ENCODE measurements at places on chromosomes 16 and 17.

DNA sequence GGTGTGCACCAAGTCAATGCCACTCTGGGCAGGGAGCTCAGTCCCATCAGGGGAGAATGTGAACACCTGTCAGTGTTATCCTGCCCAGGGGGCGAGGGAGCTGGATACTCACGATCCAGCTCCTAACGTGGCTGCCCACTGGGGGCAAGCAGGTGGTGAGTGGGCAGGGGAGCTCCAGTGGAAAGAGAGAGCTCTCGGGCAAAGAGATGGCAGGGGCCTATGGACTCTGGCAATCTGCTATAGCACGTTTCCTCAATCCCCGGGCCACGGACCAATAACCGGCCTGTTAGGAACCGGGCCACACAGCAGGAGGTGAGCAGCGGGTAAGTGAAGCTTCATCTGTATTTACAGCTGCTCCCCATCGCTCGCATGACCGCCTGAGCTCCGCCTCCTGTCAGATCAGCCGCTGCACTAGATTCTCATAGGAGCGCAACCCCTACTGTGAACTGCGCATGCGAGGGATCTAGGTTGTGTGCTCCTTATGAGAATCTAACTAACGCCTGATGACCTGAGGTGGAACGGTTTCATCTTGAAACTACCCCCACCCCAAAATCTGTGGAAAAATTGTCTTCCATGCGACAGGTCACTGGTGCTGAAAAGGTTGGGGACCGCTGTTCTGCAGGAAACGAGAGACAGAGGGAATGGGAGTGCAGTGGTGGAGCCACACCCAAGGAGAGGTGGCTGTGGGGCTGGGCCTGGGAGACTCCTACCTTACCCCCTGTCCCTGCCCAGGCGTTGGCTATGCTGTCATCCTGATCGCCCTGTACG lies 15.6 kb downstream of the SLC6A2 start:
- no peak for DNase-seq

DNA sequence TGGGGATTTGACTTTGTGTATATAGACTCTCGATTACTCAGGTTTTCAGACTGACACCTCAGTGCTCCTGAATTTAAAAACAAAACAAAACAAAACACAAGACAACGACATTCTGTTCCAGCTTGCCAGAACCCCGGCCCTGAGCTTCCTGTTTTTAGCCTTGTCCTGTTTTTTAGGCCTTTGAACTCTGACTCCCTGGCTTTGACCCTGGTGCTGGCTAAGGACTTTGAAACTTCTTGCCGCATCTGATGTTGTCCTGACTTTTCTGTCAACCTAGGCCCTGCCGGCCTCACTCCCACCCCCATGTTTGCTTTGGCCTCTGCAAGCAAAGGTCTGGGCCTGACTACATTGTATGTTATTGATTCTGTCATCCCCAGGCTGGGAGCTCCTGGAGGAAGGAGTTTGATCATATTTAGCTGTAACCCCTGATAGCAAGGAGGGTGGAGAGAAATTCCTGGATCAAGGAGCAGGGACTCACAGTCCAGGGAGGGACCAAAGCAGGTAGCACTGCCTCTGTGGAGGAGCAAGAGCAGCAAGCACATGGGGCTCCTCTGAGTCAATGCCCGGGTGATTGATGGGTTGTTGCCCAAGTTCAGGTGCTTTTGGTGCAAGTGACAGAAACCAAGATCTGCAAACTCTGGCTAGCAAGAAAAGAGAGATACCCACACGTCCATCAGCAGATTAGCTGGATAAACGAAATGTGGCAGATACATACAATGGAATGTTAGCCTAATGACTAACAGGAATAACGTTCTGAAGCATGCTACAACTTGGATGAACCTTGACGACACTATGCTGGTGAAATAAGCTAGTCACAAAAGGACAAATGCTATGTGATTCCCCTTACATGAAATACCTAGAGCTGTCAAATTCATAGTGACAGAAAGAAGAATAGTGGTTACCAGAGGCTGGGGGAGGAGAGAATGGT lies 7.7 kb downstream of the CCL16 start:
- DNase-seq = no peak

GRCh38 chr16:72162105-72162692 lies 9.8 kb downstream of the PMFBP1 start:
- DNase-seq = no peak

DNA sequence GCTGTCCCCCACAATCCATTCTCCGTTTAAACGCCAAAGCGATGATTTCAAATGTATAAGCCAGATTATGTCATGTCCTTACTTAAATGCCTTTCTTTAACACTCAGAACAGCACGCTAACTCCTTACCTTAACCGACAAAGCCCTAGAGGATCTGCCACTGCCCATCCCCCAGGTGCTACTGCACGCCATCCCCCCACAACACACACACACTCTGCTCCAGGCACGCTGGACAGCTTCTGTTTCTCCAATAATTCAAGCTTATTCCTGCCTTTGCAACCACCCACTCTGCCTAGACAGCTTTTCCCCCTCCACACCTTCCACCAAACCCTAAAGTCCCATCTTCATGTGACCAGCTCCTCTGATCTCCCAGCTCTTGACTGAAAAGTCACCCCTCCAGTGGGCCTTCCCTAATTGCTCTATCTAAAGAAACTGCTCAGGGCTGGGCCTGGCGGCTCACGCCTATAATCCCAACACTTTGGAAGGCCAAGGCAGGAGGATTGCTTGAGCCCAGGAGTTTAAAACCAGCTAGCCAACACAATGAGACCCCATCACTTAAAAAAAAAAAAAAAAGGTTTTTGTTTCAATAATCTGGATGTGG lies 38.9 kb upstream of the RPL38 start:
- no peak for DNase-seq

DNA sequence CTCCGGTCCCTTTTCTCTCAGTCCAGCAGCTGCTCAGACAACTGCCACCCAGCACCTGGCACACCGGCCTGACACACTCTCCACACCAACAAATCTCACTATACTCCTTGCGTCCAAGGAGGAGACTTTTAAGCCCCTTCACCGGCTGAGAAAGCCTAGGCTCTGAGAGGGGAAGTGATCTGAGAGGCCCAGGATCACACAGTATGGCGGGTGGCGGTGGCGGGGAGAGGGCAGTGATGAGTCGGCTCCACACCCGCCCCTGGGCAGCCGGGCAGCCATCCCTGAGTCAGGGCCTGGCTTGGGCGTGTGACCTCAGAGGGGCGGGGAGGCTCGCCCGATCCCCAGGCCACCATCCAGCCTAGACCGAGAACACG lies 569 bp downstream of the FLII start:
- DNase-seq = peak; percentile 88

GRCh38 chr17:30366536-30366935 lies 12.2 kb upstream of the CPD start:
- DNase-seq = no peak

GRCh38 chr17:29588562-29589411 lies 661 bp downstream of the GIT1 start:
- DNase-seq = no peak

DNA sequence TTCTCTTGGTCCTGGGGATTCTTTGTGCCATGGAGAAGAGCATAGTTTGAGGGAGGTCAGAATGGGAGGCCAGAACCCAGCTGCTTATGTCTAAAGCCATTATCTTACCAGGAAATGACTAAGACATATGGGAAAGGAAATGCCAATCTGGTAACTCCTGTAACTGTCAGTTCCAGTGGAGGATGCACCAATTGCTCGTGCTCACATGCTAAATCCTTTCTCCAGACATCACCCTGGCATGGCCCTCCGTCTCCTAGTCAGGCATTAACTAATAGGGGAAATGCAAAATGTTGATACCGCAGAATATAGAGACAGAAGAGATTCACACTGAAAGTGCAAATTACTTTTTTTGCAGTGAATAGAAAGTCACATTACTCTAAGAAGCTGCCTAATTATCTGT lies 255.6 kb upstream of the HSBP1 start:
- no peak for DNase-seq

DNA sequence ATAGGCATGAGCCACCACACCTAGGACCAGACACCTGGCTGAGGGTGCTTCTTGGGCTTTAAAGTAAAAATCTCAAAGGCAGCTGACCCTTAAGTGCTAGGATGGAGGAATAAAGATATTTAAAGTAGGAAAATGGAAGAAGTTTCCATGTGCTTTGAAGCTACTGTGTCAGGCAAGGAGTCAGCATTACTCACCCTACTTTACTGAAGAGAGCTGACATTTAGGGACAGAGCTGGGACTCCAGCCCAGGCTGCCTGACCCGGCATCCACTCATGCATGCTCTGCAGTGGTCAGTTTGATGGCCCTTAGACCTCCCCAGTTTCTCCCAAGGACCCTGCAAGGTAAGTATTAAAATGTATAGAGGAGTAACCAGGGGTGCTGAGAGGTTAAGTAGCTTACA lies 124.7 kb upstream of the PLCG2 start:
- DNase-seq = no peak

DNA sequence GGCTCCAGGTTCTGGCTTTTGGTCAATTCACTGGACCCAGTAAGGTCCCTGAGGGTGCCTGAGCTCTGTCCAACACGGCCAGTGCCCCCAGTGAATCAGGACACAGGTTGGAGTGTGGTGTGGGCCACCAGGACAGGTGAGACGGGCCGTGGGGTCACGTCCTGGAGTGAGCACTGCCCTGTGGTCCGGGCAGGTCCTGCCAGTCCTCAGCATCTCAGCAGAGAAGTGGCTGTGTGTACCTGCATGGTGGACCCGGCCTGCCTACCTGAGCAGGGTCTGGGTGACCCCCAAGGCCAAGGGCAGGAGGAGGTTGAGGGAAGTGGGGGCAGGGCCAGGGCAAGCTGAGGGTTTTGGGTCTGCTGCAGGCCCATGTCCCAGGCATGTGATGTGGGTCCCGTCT lies 1.9 kb upstream of the GNG13 start:
- no peak for DNase-seq

DNA sequence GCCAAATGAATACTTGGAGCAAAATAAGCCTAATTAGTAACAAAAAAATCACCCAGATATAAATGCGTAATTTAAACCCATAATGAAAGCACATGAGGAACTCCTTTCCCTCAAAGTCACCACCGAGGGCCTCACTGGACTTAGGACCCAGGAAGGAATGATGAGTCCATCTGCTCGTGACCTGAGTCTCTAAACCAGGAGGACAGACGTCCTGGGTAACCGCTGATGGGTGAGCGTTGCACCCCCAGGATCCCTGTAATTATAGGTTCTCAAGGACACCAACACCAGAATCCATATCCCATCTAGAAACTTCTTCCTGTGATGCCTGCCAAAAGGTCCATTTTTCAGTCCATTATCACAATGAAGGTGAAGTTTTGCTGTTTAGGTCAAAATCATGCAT lies 121.4 kb downstream of the ZNF778 start:
- DNase-seq = no peak

GRCh38 chr17:5971969-5972368 lies 98.2 kb upstream of the WSCD1 start:
- DNase-seq = no peak

DNA sequence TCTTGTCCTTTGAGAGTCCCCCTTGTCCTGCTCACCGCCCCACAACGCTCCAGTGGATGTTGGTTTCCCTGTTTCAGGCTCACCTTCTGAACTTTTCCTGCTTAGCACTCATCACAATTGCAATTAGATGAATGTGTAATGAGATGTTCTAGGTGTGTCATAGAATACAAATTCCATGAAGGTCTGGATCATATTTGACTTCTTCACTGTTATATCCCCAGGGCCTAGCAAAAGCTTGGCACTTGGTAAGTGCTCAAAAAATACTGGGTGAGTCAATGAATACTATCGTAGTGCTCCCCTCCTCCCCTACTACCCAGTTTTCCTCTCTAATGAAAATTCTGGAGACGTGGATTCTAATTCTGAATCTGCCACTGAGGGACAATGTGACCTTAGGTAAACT lies 33.1 kb downstream of the DNAH3 start:
- no peak for DNase-seq

- DNase-seq = no peak
Measured at GRCh38 chr16:81567987-81568748, 123.6 kb downstream of the CMIP start.

DNA sequence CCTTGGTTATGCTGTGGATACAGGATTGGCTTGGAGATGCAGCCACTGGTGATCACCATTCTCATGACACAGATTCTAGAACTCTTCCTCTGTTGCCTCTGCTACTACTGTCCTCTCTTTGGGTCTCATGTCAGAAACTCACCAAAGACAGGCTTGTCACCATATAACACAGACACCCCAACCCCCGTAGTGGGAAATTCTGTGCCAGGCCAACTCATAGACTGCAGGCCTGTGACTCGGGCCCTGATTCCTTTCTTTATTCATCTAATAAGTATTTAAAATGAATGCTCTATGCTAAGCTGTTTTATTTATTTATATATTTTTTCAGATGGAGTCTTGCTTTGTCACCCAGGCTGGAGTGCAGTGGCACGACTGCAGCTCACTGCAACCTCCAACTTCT lies 9.5 kb downstream of the CYB5D2 start:
- no peak for DNase-seq

DNA sequence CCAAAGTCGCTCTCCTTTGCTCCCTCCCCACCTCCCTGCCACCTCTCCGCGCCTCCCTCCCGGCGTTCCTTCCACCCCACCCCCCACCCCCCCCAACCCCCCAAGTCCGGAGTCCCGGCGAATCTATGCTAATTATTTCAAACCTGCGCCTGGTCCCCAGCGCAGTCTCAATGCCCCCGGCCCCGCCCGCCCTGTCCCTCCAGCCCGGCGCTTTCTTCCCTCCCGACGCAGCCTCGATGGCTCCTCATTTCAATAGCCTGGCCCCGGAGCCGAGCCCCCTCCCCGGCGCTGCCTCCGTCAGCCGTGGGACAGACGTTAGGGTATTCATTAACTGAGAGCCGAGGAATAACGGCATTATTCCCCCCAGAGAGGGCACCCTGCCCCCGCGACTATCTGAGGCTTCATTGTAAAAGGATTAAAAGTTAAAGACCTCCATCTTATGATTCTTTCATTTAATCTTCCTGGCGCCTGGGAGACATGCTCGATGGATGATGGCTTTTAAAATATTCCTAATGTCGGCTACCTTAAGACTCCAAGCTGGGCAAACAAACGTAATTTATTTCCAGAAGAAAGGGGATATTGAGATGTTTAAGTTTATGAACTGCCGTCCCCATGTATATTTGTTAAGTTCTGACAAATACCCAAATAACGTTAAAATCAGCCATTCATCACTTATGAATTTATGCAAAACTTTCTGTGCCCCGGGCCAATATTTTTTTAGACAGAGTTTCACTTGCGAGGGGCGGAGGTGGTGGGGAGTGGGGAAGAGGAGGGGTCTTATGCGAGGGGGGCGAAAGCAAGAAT lies 3.4 kb downstream of the NOG start:
- DNase-seq = no peak

DNA sequence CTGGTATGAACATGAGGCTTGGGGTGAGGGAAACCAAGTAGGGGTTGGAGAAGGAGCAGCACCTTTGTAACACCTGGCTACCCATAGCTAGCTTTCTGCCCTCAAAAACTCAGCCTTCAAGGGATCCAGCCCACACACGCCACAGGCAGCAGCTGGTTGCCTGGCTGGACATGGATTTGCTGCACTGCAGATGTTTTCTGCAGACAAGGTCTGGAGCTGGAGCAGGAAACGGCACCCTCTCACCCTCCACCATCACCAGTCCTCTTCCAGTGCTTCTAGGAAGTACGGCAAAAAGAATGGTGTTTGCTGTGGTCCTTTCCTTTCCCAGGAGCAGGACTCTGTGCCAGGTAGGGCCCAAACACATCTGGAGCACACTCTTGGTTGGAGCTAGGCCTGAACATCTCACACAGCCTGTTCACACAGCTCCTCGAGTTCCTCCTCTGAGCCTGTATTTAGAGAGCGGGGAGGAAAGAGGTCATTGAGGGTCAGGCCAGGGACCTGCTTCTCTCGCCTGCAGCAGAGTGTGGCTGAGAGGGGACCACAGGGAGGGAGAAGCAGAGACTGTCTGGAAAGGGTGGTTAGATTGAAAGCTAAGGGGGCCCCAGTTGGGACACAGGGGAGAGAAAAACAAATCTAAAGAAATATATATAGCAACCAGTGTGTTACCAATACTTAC lies 2.7 kb upstream of the SUPT4H1 start:
- DNase-seq = no peak

Data from inflammatory macrophage treated with lipopolysaccharide for 1 hour (primary cell).